ENCODE measurements at places on chromosomes 6 and 20. TPM values are rescaled to one million over a fixed set of nuclear protein-coding genes. Genes with fewer than 3 reads are reported as not detected.

GRCh38 chr20:34578521-34578920 lies 20.0 kb downstream of the MAP1LC3A start:
- DNase-seq, result no peak
- H3K4me1 ChIP-seq, result no peaks in the 10 kb centered on the region
- H3K27me3 ChIP-seq, result no peaks in the 10 kb centered on the region
- H3K36me3 ChIP-seq, result no peaks in the 10 kb centered on the region

DNA sequence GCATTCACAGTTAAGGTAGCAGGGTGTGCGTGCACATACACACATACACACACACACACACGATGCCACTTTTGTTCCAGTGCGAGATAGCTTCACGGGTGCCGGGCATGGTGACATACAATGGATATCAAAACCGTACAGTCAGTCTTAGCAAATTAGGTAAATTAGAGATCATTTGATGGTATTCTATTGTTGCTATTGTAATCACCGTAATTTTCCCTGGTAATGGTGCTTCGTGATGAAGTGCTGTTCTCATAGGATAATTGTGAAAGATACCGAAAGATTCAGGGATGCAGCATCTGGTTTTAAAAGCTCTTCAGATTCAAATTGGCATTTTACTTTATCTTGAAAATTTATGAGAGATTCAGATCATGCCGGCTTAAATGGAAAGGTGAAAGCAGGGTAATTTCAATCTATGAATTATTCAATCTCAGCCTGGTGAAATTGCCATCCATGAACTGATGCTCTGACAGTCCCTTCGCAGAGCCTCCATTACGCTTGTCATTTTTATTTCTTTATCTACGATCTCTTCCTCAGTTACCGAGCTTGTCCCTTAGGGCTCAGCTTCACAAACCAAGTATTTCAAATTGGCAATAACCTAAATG lies 71.3 kb upstream of the SOX4 start:
- H3K36me3 ChIP-seq, result no peaks in the 10 kb centered on the region
- no peaks in the 10 kb centered on the region for H3K4me1 ChIP-seq
- H3K27ac ChIP-seq, result no peak overlapping the region
- DNase-seq, result no peak
- no peaks in the 10 kb centered on the region for H3K27me3 ChIP-seq

- H3K27ac ChIP-seq, result no peak overlapping the region
- H3K4me1 ChIP-seq, result peaks cover 6% of the 10 kb centered on the region
- H3K27me3 ChIP-seq, result no peaks in the 10 kb centered on the region
- H3K4me3 ChIP-seq, result no peak overlapping the region
- H3K36me3 ChIP-seq, result no peaks in the 10 kb centered on the region
Measured at GRCh38 chr6:149079911-149080491, 237.5 kb upstream of the TAB2 start.

DNA sequence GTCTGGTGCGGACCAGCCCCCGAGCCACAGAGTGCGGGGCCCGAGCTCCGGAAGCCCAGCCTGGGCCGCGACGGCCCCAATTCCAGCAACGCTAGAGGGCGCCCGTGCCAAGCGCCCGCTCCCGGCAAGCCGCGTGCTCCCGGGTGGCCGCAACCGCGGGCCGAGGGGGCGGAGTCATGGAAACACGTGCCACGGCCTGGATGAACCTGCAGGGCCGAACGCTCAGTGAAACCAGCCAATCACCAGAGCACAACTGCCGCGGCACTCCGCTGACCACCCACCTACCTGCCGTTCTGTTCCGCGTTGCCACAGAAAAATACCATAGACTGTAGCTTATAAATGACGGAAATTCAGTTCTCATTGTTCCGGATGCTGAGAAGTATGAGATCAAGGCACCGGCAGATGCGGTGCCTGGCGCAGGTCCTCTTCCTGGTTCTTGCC lies 85.7 kb upstream of the FOXC1 start:
- DNase-seq, result peak; percentile 78
- H3K27ac ChIP-seq, result no peak overlapping the region
- H3K4me1 ChIP-seq, result no peaks in the 10 kb centered on the region
- no peaks in the 10 kb centered on the region for H3K27me3 ChIP-seq
- no peaks in the 10 kb centered on the region for H3K36me3 ChIP-seq
- no peak overlapping the region for H3K4me3 ChIP-seq

DNA sequence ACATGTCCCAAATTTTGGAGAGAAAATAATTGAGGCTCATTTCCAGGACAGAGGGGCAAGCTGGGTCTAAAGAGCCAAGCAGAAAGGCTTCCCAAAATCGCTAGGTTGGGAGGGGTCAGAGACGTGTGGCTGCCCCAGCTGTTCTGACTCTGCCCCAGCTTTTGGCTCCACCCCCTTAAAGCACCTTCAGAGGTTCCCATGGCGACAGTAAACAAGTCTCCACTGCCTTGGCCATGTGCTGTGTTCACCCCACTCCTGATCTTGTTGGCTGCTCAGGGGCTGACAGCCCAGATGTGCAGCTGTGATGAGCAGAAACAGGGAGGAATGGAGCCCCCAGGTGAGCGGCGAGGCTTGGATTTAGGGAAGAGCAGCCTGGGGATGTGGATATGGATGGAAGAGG lies 72.8 kb upstream of the SPTLC3 start:
- no peaks in the 10 kb centered on the region for H3K4me1 ChIP-seq
- H3K36me3 ChIP-seq, result no peaks in the 10 kb centered on the region
- no peak overlapping the region for H3K27ac ChIP-seq
- DNase-seq, result no peak

FAM162B gene
- 0.37 TPM for total RNA-seq

GRCh38 chr6:136923954-136924673 lies 2.0 kb downstream of the SLC35D3 start:
- peaks cover 11% of the 10 kb centered on the region for H3K27me3 ChIP-seq
- no peak overlapping the region for H3K27ac ChIP-seq
- H3K4me1 ChIP-seq, result peaks cover 27% of the 10 kb centered on the region
- H3K4me3 ChIP-seq, result no peak overlapping the region
- no peaks in the 10 kb centered on the region for H3K36me3 ChIP-seq

DNA sequence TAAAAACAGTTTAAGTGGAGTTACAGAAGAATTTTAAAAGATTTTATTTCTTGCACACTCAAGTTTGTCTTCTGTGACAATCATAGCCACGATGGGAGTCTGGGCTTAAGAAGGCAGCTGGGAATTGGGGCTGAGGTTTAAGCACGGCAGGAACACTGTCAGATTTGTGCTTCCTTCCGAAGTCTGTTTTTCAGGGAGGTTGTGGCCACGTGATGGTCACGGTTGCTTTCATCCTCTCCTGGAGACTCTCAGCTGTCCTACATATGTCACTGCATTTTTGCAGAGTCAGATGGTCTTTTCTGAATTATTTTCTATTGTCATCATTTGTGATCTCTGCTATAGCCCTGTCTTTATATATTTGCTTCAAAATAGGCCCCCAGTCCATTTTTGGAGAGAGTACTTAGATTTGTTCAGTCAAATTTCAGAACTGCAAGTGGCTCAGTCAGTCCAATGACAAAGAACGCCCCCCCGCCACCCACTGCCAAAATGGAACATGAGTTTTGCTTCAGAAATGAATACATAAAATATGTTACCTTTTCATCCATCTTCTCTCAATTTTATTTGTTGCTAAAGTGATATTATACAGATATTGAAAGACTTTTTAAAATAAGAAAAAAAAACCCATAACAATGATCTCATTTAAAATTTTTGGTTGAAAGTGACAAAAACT lies 111.8 kb upstream of the ZFP64 start:
- no peak overlapping the region for H3K27ac ChIP-seq
- H3K27me3 ChIP-seq, result no peaks in the 10 kb centered on the region
- DNase-seq, result no peak
- no peaks in the 10 kb centered on the region for H3K36me3 ChIP-seq

GRCh38 chr6:17768388-17768787 lies 61.7 kb upstream of the NUP153 start:
- H3K27ac ChIP-seq, result no peak overlapping the region
- no peak for DNase-seq
- H3K36me3 ChIP-seq, result no peaks in the 10 kb centered on the region
- no peaks in the 10 kb centered on the region for H3K4me1 ChIP-seq

DNA sequence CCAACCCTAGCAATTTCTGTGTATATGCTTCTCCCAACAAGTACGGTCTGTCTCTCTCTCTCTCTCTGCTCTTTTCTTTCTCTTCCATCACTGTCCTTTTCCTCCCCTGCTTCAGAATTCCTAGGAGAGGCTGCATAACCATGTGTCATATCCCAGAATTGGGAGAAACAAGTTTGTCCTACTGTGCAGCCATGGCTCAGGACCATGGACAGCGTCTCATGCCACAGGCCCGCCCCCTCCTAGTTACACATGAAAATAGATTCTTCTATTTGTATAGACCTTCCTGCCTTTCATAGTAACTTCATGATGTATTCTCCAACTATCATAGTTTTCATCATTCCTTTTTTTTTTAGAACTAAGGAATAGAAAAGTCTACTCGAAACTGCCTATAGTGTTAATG lies 98.0 kb downstream of the FNDC1 start:
- no peaks in the 10 kb centered on the region for H3K27me3 ChIP-seq
- no peaks in the 10 kb centered on the region for H3K4me1 ChIP-seq
- no peaks in the 10 kb centered on the region for H3K36me3 ChIP-seq

MATN4 gene
- total RNA-seq, result not detected

- no peaks in the 10 kb centered on the region for H3K4me1 ChIP-seq
- no peak overlapping the region for H3K27ac ChIP-seq
- H3K4me3 ChIP-seq, result no peak overlapping the region
- H3K27me3 ChIP-seq, result no peaks in the 10 kb centered on the region
- H3K36me3 ChIP-seq, result peaks cover 7% of the 10 kb centered on the region
Measured at GRCh38 chr20:34715384-34715783, 11.2 kb downstream of the TP53INP2 start.

GRCh38 chr6:139580592-139581484 lies 206.4 kb upstream of the CITED2 start:
- no peak overlapping the region for H3K4me3 ChIP-seq
- DNase-seq, result no peak
- no peaks in the 10 kb centered on the region for H3K4me1 ChIP-seq
- H3K27me3 ChIP-seq, result no peaks in the 10 kb centered on the region
- no peak overlapping the region for H3K27ac ChIP-seq

GRCh38 chr20:51431321-51431720 lies 111.2 kb downstream of the NFATC2 start:
- no peaks in the 10 kb centered on the region for H3K36me3 ChIP-seq
- H3K27me3 ChIP-seq, result no peaks in the 10 kb centered on the region
- no peak for DNase-seq
- no peak overlapping the region for H3K27ac ChIP-seq
- peaks cover 36% of the 10 kb centered on the region for H3K4me1 ChIP-seq

HTR1E gene
- not detected for total RNA-seq

- H3K27me3 ChIP-seq, result no peaks in the 10 kb centered on the region
- no peak overlapping the region for H3K27ac ChIP-seq
- H3K4me3 ChIP-seq, result no peak overlapping the region
Measured at GRCh38 chr6:77620278-77620882, 32.5 kb upstream of the MEI4 start.

DNA sequence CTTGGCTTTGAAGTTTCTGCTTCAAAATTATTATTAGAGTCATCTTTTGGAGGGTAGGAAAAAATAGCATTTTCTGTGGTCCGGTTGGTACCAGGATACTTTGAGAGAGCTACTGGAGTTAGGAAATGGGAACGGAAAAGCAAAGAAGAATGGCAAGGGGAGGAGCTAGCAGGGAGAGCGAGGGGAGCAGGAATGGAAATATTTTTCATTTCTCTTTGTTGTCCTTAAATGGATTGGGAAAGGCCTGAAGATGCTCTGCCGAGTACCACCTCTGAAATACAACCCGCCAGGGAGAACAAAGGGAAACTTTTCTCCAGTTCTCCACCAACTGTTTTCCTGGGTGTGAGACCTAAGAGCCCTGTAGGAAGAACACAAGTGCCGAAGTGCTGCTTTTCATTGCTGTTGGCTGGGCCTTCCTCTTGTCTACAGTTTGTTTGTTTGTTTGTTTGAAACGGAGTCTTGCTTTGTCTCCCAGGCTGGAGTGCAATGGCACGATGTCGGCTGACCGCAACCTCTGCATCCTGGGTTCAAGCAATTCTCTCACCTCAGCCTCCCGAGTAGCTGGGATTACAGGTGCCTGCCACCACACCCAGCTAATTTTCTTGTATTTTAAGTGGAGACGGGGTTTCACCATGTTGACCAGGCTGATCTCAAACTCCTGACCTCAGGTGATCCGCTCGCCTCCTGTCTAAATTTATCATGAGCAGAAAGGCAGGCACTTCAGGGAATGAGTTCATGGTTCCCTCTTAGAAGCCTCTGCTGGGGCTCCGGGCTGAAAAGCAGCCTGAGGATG lies 3.5 kb upstream of the TRAF3IP2 start:
- H3K4me1 ChIP-seq, result peaks cover 19% of the 10 kb centered on the region
- no peak overlapping the region for H3K27ac ChIP-seq
- H3K36me3 ChIP-seq, result no peaks in the 10 kb centered on the region
- H3K27me3 ChIP-seq, result no peaks in the 10 kb centered on the region
- DNase-seq, result no peak

- DNase-seq, result no peak
- H3K4me3 ChIP-seq, result no peak overlapping the region
- H3K36me3 ChIP-seq, result no peaks in the 10 kb centered on the region
- peaks cover 5% of the 10 kb centered on the region for H3K27me3 ChIP-seq
- no peaks in the 10 kb centered on the region for H3K4me1 ChIP-seq
Measured at GRCh38 chr20:46012921-46013320, 4.2 kb downstream of the MMP9 start.

GRCh38 chr20:60056407-60057122 lies 98.3 kb downstream of the CDH26 start:
- H3K4me1 ChIP-seq, result no peaks in the 10 kb centered on the region
- no peak for DNase-seq
- no peak overlapping the region for H3K27ac ChIP-seq
- no peak overlapping the region for H3K4me3 ChIP-seq
- H3K36me3 ChIP-seq, result no peaks in the 10 kb centered on the region

DNA sequence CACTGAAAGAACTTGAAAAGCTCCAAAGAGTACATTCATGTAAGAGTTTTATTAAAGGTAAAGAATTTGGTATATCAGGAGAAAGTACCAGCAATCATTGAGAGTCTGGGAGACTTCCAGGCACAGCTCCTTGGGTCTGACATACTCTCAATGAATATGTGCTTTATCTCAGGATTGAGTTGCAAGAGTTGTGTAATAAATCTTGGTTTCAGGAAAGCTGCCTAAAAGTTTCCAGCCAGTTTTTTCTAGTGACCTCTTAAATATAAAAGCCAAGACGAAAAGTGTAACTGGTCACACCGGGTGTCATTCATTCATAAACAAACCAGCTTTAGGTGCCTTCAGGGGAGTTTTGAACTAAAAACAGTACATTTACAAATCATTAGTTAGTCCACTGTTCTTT lies 21.6 kb upstream of the GJA1 start:
- no peaks in the 10 kb centered on the region for H3K27me3 ChIP-seq
- H3K4me3 ChIP-seq, result no peak overlapping the region
- DNase-seq, result no peak
- H3K36me3 ChIP-seq, result no peaks in the 10 kb centered on the region

GRCh38 chr6:157488058-157488457 lies 107.1 kb downstream of the ZDHHC14 start:
- H3K36me3 ChIP-seq, result no peaks in the 10 kb centered on the region
- no peaks in the 10 kb centered on the region for H3K4me1 ChIP-seq
- no peak for DNase-seq
- no peaks in the 10 kb centered on the region for H3K27me3 ChIP-seq
- H3K4me3 ChIP-seq, result no peak overlapping the region

Measured in right lobe of liver (tissue), 6 donors.